ENCODE measurements at places on chromosomes 2 and 18.

DNA sequence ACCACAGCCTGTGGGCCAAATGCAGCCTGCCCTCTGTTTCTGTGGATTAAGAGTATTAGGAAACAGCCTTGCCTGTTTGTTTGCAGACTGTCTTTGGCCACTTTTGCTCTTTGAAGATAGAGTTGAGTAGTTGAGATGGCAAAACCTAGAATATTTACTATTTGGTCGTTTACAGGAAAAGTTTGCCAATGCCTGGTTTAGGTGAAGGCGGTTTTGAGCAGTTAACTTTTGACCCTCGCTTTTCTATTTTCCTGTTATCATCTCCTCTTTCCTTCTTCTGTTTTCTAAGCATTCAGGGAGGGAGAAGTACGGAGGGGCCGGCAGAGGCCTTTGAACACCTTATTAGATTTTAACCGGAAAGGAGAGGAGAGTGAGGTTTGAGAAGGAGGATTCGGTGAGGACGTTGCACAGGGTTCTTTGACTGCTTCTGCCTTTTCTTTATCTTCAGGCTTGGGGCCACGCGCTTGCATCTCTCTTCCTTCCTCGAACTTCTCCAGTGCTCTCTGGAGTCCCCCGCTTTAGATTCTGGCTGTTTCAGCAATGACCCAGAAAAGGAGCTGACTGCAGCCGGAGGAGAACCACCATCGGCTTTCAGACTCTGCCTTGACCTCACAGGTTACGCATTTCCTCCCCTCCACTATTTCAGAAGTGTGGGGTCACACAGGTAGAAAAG is 39.2 kb downstream of the IL1R2 start:
- no peak for DNase-seq

DNA sequence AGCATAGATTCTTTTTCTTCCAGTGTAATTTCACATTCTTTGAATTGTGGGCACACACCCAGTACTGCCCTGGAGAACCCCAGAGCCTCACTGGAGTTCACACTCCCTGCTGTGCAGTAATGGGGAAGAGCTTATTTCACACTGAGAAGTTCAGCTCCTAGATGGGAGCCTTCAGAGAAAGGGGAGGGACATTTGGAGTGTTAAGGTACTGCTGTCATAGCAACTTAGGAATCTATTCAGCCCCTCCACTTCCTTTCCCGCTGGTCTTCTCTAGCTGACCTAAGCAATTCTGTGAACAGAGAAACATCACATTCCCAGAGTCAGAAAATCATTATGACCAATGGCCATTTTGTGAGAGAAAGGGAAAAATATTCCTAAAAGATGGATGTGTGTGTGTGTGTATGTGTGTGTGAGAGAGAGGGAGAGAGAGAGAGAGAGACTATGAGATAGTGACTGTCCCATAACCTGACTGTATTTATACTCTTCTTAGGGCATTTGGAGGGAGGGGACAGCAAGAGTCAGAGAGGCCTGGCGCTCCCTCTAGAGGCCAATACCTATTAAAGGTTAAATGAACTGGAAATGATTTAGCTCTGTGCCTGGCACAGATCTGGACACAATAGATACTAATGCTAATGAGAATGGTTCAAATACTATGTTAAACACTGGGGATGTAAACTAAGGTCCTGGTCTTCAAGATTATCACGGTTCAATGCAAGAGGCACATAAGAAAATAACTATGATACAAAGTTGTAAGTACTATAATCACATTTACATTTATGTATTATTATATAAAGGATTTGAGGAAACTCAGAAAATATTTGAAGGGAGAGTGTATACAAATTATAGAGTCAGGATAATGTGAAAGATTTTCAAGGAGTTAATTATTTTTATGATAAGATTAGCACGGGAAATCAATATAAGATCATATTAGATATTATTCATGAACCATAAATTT is 41.5 kb upstream of the RPE start:
- DNase-seq = peak; percentile 24

GRCh38 chr2:217160978-217161973 is 301.4 kb upstream of the TNP1 start:
- no peak for DNase-seq

DNA sequence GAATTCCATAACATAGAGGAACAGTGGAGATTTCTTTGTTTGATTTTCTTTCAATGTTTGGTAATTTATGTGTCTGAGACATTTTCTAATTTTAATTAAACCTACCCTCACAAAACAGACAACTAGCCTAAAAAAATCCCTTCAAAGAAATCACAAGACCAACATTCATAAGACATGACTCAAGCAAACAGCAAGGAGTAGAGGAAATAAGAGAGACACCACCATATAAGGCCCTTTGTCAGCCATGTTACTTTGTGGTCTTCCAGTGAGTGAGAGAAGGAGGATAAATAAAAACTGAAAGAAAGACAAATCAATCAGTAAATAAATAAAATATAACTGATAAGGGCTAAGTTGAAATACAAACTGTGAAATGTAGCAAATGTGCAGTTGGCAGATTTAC is 830.8 kb upstream of the SLC39A10 start:
- no peak for DNase-seq

- no peak for DNase-seq
Measured at GRCh38 chr2:148122788-148123187, 101.9 kb downstream of the MBD5 start.

- DNase-seq = no peak
Measured at GRCh38 chr2:69260666-69261065, 126.4 kb downstream of the GFPT1 start.

DNA sequence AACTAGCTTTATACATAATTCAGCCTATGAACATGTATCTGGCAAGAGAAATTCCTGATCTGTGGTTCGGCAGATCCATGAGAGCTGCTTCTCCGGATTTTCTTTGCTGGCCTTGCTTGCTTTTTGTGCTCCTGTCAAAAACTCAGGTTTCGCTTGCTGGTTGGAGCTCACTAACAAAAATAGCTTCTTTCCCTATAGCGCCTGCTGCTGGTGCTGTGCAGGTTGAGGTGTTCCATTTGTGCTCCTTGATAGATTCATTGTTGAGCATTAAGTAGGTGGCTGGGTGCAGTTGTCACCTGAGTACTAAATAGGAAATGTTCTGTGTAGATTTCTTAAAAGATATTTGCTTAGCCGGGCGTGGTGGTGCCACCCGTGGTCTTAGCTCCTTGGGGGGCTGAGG is 148.1 kb downstream of the PRPF40A start:
- no peak for DNase-seq

DNA sequence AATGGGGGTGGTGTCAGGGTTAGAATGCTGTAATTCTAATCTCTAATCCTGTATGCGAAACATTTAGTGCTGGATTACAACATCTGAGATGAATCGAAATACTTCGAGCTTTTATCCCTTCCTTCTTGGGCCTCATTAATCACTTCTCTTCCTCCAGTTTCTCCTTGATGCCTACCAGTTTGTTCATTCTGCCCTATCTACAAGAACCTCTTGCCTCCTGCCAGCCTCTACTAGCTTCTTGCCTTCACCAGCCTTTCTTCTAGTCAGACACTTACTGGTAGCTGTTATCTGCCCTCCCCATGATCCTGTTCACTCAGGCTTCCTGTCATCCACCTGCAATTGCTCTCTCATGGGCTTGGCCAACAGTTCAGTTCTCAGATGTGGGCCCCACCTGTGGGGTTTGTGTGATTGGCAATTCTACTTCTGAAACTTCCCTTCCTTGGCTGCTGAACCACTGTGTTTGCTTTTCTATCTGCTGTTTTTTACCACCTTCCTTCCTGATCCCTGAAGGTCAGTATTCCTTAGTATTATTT is 15.4 kb upstream of the FARP2 start:
- DNase-seq = peak; percentile 26

- DNase-seq = no peak
Measured at GRCh38 chr2:142673836-142674235, 203.6 kb upstream of the KYNU start.

DNA sequence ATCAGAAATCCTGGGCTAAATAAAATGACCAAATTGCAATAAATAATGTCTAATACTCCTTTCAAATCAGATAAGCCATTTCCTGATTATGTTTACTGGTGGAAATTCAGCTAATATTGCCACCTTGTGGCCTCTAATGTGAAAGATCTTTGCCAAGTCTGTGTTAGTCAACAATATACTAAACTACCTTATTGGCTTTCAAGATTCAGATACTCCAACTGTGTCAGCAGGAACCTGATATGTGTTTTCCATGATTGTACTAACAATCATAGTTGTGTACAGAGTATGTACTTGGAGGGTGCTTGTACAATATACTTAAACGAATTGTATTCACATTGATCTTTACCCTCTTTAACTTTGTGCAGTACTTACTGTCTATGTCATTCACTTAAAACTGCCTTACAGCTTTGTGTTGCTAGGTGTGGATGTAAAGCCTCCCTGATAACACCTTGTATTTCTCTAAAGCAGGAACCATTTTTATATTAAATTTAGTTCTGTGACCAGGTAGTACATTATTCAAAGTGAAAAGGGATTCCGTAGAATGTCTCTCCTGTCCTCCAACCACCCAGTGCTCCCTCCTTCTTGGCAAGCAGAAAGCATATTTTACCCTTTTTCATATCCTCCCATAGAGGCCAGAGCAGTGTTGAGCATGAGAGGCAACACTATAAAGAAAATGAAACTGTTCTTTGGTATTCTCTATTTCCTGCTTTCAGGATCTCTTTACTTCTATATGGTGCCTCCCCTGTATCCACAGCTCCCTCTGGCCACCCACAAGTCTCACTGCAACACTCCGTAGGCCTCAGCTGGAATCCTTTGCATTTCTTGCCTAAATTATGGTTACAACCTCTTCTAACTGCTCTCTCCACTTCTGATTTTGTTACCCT is 75.2 kb upstream of the C2orf15 start:
- DNase-seq = peak; percentile 37

DNA sequence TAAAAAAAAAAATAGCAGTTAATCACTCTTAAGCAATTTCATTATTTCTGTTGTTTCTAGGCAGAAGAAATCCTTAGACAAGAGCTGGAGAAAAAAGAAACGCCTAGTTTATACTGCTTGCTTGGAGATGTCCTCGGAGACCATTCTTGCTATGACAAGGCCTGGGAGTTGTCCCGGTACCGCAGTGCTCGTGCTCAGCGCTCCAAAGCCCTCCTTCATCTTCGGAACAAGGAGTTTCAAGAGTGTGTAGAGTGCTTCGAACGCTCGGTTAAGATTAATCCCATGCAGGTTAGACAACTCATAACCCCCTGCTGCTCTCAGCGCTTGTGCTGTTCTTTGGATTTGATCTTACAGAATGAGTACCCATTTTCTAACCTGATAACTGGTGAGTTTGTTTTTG is 130.4 kb downstream of the TTC27 start:
- no peak for DNase-seq

DNA sequence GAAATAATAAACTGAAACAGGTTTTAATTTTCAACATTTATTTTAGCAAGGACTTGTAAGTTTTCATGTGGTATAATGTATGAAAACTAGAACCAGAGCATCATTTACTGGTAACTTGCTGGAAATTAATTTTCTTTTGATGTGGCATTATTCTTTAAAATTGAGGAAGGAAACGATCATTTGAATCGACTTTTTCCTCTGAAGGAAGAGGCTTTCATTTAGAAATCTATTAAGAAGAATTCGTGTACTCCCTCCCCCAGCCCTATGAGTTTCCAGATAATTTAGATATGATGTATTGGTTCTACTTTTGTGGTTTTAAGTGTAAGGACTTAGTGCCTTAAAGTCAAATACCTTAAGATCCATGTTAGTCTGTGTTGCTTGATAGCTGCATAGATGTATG is 2.5 kb downstream of the BABAM2 start:
- no peak for DNase-seq

DNA sequence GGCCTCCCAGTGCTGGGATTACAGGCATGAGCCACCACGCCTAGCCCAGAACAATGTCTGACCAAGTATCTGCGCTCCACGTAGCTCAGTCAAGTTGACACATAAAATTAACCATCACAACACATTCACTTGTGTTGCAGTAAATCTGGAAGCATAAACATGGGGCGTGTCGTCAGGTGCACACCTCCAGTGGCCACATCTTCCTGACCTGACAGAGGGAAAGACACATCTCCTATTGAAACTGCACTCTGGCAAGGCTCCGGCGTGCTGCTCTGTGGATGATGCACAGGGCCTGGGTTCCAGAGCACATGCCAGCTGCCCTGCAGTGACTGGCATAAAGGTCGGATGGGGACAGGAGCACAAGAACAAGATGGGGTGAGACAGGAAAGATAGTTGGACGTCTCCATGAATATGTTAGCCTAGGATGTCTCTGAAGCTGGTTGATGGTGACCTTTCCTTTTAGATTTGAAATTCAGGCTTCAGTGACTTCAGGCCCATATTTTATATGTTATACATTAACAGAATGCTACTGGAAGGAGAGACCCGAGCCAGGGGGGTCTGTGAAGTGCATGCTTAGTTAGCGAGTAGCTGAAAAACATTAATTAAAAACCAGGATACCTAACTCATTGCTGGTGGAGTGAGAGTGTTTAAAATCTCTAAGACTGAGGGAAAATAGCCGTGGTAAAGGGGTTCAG is 10.9 kb downstream of the IMPA2 start:
- no peak for DNase-seq

- no peak for DNase-seq
Measured at GRCh38 chr2:124920448-124920847, 895.4 kb downstream of the CNTNAP5 start.

- peak; percentile 15 for DNase-seq
Measured at GRCh38 chr18:13369756-13370510, 151.4 kb downstream of the LDLRAD4 start.

DNA sequence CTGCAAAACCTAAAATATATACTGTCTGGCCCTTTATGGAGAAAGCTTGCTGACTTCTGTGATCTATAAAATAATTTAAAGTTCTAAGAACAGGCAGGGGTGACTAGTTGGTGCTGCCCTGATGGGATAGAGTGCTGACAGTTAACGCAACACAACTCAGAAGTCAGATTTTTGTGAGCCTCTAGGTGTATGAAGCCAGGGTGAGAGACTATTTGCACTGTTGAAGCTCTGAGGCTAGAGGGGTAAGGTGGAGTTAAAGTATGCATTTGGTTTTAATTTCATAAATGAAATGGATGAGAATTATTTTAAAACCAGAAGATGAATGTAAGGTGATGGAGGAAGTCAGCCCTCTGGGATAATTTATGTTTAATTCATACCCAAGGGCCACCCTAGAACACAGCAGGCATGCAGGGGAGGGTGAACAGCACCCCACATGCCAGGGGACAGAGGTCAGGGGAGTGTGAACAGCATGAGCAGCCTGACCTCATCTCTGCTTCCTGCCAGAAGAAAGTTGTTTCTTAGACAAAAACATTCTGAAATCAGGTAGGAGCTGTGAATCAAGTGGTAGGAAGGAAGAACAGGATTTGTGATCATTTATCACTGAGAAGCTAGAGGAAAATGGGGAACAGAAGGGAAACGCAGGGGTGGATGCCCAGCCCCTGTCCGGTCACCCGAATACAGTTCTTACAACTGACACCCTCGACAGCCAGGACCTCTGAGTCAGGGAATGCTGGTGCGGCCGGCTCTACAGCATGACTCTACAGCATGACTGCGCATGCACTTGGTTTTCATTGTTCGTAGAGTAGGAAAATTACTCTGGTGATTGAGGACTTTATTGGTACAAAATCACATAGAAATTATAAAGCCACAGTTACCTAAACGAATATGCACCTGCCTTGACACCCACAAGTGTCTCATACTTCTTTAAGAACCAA is 93.1 kb downstream of the MBP start:
- no peak for DNase-seq

- DNase-seq = no peak
Measured at GRCh38 chr2:196959281-196959680, 32.8 kb upstream of the PGAP1 start.

- no peak for DNase-seq
Measured at GRCh38 chr2:133414486-133415209, 153.6 kb downstream of the NCKAP5 start.

- DNase-seq = no peak
Measured at GRCh38 chr2:2621855-2622254, 290.8 kb upstream of the MYT1L start.
